ENCODE measurements at places on chromosomes 11 and 22.
A peak's percentile ranks its signal among the peaks of the same experiment; 100 is the strongest.

DNA sequence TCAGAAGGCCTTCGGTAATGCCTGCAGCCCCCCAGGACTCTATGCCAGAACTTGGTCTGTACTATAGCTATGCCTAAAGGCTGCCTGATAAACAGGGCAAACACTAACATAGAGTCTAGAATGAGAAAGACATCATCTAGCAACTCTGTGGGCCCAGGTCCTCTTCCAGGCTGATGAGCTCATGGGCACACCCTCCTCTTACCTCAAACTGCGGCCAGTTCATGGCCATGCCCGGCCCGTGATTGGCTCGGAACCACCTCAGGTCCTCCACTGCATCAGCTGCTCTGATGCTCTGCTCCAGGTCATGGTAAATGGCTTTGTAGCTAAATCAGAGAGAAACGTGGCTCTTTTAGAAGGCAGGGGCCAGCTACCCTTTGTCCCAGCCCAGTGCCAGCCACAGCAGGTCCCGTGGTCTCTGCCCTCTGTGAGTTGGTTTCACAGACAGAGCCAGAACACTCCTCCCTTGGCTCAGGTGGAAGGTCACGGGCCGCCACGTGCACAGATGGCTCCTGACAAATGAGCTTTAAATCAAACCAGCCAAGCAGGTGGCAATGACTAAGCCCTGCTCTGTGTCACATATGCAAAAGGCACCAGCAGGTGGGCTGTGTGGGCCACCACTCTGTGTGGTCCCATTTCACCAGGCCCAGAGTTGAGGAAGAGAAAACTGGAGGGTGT, 25.0 kb upstream of the ARFGAP3 start:
- peak; percentile 62 for DNase-seq

DNA sequence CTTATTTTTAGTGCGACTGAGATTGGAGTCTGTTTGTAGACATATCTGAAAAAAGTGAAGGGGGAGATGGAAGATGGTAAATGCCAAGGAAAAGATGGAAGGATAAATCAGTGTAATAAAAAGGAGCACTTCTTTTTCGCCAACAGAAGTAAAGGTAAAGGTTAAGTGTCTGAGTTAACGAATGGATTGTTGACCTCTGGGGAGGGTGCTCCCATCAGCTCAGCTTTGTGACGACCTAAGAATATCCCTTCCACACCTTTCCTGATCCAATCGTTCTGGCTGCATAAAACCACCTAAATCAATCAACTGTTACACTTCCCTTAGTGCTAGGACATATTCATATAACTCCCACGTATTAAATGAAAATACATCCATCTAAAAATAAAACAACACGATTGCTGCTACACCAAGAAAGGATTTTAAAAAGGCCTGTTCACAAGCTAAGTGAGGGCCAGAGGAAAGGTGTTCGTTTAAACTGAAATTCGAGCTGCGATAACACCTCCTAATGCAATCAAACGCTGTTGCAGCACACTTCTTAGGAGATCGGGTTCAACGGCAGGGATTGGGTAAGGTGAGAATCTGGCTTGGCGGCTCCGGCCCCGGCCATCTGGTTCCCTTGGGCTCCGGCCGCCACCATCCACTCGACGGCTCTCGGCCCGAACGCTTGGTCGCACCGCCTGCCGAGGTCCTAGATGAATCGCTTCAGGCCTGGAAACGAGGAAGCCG, 658 bp downstream of the C11orf71 start:
- DNase-seq = peak; percentile 69

GRCh38 chr11:4704054-4704789, at the start of gene MMP26:
Gene MMP26, plus strand, starts transcription at chr11:4704784.
- peak; percentile 39 for DNase-seq

DNA sequence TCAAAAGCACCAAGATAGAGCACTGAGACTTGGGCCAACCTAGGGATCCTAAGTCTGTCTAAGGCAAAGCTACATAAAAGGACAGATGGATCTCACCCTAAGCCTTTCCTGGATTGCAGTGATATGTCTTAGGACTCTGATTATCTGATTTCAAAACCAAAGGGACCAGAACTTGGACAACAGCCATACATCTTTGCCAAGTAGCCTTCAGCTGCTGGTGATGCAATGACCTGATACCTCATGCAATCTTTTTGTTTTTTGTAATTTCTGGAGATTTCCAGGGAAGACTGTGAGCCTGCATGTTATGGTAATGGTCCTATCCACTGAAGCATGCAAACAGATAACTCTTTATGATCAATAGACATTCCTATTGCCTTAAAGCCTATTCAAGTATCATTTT, 230.4 kb upstream of the MTNR1B start:
- no peak for DNase-seq

- DNase-seq = no peak
These were observed 23.4 kb upstream of the NECTIN1 start for GRCh38 chr11:119752345-119752871.

DNA sequence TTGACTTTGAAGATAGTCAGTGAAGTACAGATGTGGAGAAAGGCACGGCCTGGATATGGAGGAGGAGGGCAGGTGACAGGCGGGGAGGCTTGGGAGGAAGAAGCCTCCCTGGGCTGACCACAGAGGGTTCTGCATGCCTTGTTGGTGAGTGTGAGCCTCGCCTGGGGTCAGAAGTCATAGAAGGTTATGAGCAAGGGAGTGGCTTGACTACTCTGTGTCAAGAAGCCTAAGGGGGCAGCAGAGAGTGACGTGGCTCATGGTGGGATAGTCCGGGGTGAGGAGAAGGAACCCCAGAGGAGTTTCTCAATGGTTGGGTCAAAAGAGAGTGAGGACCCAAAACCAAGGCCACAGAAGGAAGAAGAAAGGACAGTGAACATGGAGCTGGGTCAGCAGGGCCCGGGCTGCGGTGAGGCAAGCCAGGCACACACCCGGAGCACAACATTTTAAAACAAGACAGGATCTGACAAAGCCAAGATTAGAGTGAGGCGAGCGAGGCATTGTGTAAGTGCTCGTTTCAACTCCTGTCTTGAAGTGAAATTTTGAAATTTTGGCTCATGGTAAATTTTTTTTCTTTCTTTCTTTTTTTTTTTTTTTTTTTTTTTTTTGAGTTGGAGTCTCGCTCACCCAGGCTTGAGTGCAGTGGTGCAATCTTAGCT, 31.9 kb downstream of the PDGFB start:
- no peak for DNase-seq

DNA sequence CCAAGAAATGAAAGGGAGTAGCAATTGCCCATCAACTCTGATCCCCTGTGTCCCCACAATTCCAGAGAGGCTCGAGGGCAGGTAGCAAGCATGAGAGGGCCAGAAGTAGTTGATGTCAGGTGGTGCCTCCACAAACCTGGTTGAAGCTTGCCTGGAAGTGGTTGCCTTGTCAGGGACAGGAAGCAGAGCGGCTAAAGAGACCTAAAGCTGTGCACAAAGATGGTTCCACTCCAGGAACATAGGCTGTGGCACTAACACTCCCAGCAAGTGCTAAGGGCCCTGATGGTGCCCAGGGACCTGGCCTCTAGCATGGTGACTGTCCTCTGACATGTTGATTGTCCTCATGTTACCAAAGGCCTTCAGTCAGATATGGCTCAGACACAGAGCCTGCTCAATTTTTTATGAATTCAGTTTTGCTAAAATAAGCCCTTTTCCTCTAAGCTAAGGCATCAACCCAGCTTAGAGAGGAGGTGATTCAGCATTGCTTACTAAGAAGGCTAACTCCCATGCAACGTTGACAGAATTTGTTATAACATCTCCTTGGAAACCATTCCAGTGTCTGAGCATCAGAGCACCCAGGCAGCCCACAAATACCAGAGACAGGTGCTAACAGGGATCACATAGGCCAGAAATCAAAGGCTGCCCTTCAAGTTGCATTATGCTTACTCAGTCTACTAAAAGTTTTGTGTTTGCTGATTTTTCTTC, 196.3 kb upstream of the ARHGAP20 start:
- DNase-seq = no peak

DNA sequence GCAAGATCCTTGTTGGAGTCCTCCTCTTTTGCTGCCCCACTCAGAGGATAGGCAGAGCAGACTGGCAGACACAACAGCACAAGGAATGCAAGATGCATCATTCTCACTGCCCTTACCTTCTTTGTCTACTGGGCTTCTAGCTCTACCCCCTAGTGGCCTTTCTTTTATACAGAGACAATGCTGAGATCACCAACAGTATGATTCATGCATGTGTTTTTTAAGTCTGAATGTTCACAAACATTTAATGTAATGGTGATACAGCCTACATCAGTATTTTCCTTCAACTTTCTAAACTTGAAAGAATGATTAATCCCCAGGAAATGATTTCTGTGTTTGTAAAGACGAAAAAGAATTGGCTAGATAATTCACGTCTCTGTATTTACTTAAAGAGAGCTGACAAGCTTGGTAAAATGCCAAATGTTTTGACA, at the start of gene MMP10:
TSS of gene MMP10 (minus strand) at position 138 of the 428 bp plus-strand sequence. CDS start at position 101, 37 bp downstream.
- peak; percentile 69 for DNase-seq

GRCh38 chr11:130839981-130840666, 76.2 kb downstream of the SNX19 start:
- no peak for DNase-seq

- DNase-seq = no peak
These were observed 2.6 kb downstream of the ESAM start for GRCh38 chr11:124759266-124760204.

GRCh38 chr11:107699371-107700285, 12.2 kb downstream of the SLN start:
- DNase-seq = no peak

DNA sequence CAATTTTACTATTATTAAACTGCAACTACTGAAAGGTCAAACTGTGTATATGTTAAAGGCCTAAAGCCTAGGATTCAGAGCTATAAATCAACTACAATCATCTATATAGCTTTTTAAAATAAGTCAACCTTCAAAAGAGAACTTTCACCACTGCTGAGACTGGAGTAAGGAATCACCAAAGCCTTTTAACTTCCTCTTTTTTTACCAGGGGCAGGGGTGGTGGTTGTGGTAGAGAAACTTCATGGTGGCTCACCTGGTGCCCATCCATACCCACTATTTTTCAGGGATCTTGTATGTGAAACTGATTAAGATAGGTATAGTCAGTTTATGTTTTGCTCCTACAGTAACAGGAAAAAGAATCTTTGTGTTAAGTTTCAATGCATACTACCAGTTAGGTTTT, 31.5 kb downstream of the TSG101 start:
- no peak for DNase-seq

DNA sequence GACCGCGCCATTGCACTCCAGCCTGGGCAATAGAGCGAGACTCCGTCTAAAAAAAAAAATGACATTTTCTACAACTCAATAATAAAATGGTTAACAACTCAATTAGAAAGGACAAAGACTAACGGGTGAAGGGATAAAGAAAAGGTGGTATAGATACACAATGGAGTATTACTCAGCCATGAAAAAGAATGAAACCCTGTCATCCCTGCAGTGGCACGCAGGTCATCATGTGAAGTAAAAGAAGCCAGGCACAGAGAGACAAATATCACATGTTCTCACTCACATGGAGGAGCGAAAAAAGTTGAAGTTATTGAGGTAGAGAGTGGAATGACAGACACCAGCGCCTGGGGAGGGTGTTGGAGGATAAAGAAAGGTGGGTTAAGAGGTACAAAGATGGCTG, 39.0 kb downstream of the WNT7B start:
- DNase-seq = no peak

GRCh38 chr11:24661331-24661730, 164.5 kb downstream of the LUZP2 start:
- no peak for DNase-seq

- DNase-seq = no peak
These were observed 15.7 kb downstream of the DAGLA start for GRCh38 chr11:61695917-61696316.

DNA sequence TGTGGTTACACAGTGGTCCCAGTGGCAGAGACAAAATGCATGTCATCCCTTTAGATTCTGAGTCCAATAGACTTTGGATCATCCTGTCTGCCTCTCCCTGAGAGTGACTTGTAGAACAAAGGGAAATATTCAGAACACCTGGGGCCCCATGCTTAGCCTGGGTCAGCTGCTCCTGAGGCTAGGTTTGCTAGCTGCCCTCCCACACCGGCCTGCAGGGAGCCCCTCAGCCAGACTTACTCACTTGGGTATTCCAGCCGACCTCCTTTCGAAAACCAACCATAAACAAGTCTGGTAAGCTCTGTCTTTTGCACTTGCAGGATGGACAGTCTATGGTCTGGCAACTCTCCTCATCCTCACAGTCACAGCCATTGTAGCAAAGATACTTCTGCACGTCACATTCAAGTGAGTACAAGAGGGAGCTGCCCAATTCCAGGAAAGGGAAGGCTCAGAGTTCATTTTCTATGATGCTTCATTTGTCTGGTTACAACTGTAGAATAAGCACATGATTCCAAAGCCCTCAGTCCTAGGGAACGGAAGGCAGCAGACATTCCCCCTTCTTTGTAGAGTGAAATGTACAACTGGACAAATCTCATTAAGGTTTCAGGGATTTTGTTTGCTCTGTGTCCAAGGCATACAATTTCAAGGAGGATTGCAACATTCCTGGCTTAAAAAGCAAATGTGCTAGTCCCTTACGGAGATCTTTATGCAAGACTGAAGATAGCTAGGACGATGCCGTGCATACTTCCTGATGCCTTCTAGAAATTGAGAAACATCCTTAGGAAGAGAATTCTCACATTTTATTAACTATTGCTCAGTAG, 65.5 kb upstream of the EMID1 start:
- no peak for DNase-seq

DNA sequence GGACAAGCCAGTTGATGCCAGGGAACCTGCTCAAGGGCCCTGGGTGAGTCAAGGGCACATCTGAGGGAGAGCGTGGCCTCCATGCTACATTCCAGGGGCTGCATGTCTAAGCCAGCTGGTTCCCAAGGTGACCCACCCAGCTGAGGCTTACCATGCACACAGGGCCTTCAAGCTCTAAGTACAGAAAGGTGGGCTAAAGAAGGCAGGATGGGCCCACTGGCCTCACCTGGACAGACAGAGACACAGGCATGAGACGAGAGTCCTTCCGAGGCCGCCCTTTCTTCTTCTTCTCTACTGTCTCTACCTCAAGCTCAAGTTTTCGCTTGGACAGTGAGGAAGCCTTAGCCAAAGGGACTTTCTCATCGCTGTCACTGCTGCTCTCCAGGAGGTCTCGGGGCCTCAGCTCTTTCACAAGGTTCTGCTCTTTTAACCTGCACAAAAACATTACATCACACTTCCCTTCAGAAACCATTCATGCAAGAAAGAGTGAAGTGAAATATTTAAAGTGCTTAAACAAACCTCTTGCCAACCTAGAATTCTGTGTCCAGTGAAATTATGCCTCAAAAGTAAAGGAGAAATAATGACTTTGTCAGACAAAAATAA, 69.9 kb downstream of the HIRA start:
- DNase-seq = no peak

GRCh38 chr11:76856106-76856505, 4.6 kb upstream of the ACER3 start:
- DNase-seq = no peak

- no peak for DNase-seq
These were observed 1786.5 kb upstream of the RAG2 start for GRCh38 chr11:38384568-38384967.

- no peak for DNase-seq
These were observed 6.8 kb downstream of the SLC35C1 start for GRCh38 chr11:45811571-45812290.
